ENCODE measurements at places on chromosomes 2 and 18.

DNA sequence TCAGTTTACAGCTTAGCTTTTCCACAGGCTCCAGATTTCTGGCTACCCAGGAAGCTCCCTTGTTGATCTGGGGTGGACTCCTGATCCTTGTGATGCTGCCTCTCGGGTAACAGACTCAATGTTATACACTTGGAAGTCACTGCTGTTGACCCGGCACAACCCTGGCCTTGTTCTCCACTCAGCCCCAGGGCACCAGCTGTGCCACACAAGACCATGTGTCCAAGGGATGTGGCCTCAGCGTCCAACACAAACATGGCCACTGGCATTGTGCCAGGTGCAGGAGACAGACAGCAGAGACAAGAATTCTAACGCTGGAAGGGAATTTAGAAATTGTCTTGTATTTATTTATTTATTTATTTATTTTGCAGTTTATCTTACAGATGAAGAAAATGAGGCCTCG, 39.0 kb upstream of the PPP4R1 start:
- DNase-seq = no peak

DNA sequence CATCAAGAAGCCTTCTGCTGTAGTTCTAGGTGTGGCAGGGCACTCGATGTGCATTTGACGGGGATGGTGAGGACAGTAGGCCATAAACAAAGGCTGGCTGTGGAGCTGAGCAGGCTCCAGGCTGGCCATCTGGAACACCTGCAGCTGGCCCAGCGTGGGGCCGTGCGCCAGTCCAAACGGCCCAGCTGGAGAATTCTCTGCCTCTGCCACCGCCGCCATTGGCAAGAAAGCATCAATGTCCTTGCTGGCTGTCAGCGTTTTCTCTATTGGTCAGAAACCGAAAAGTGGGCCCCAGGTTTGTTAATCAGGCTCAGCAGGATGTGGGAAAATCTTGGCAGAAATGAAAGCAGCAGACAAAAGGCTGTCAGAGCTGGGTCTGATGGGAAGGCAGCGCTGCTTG, 24.0 kb upstream of the CTIF start:
- DNase-seq = no peak

DNA sequence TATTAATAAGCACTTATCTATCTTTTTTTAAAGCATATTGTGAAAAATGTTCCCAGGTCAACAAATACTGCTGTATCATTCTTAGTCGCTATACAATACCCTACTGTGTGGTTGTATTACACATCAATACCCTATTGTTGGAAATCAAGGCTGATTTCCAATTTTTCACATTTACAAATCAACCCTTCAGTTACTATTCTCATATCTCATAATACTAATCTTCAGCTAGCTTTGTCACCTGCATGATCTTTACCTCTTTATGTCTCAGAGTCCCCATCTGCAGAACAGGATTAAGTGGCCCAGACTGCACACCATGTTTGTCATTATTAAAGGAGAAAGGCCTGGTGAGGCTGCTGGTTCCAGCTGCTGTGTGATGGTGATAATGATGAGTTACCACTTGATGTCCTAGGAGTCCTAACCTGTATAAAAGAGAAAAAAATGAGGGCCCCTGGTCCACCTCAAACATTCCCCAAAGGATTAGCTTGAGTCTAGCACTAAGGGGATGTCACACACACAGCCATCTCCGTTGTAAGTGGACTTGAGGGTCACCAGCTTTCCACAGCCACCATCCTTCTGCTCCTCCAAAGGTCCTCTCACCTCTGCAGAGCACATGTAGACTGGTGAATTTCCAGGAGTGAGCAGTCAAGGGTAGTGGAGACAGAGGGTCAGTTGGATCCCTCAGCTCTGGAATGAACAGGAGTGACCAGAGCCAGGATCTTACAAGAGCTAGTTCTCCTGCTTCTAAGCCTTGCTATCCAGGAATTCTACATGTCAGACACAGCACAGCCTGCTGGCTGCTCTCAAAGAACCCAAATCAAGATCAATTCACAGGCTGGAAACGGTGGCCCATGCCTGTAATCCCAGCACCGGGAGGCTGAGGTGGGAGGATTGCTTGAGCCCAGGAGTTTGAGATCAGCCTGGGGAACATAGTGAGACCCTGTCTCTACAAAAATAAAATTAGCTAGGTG, 36.0 kb upstream of the BIN1 start:
- DNase-seq = no peak

- DNase-seq = no peak
Observed at GRCh38 chr2:240326246-240326645, 109.2 kb upstream of the GPC1 start.

DNA sequence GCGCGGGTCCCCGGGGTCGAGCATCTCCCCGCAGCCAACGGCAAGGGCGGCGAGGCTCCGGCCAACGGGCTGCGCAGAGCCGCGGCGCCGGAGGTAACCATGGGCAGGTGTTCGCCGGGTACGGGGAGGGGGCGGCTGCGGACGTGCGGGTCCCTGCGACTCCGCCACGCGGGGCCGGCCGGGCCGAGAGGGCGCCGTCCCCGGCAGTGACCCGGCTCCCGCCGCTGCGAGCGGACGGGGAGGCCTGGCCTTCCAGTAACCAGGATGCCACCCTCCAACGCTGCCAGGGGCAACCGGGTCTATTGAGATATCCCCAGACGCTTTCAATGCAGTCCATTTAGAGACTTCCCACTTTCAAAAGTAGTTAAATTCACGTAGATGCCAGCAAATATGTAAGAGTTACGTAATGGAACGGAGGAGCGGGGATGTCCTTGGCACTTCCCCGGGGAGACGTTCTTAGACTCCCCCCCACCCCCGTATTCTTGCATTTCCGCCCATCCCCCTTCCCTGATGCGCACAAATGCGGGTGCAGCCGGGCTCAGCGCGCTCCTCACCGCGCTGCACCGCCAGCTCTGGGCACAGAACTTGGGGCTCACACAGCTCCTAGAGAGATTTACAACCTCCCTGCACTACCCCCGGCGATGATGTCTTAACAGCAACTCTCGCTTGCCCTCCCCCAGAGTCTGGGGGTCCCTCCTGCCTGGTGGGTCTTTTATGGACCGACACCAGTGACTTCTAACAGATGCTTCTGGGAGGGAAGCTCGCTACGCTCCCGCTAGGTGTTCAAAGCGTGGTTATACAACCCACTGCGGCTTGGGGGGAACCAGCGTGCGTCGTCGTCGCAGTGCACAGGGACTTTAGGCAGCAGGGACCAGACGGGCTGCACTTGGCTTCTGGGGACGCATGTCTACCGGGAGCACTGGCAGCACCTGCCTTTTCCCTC, 657 bp downstream of the SGPP2 start:
- DNase-seq = no peak

GRCh38 chr2:128502200-128502599, 183.5 kb upstream of the HS6ST1 start:
- no peak for DNase-seq

- no peak for DNase-seq
Observed at GRCh38 chr2:47172156-47172921, 17.2 kb upstream of the STPG4 start.

DNA sequence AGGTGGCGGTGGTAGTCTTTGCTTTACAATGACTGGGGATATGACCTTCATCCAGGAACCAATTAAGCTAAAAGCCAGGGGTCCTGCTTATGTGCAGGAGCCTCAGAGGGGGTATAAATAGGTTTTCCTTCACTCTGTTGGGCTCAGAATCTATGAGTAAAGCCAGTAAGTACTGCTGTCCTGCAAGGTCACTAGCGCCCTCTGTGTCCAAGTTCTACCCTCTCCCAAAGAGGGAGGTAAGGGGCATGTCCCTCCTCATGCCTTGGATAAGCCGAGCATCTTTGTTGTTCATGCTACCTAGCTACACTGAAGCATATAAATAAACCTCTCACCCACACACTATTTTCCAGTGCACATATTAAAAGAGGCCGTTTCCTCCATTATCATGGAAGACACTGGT, 79.4 kb downstream of the SPRED2 start:
- DNase-seq = no peak

GRCh38 chr18:58662118-58662517, 9.1 kb upstream of the MALT1 start:
- DNase-seq = no peak

DNA sequence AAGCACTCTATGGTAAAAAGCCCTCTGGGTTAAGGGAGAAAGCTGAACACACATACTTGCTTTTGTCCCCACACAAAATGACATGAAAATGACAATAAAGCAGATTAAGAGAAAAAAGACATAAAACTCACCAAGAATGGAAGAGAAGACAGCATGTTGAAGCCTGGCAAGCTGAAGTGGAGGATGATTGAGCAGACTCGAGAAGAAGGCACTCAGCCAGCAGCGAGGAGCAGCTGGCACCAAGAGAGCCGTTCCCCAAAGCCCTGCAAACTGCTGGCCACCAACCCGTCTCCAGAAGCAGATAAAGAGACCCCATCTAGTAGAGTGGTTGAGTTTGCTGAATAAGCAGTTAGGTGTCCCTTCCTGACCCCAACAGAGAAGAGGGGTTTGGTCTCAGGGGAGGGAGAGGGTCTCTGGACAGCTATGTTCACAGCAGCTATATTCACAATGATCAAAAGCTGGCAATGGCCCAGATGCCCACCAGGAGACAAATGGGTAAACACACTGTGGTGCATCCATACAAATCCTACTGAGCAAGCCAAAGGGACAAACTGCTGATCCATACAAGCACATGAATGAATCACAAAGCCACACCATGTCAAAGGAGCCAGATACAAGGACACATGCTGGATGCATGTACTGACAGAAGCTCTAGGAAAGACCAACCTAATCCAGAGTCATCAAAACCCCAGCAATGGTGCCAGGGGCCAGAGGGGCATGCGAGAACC, 36.9 kb downstream of the FAM168B start:
- no peak for DNase-seq

DNA sequence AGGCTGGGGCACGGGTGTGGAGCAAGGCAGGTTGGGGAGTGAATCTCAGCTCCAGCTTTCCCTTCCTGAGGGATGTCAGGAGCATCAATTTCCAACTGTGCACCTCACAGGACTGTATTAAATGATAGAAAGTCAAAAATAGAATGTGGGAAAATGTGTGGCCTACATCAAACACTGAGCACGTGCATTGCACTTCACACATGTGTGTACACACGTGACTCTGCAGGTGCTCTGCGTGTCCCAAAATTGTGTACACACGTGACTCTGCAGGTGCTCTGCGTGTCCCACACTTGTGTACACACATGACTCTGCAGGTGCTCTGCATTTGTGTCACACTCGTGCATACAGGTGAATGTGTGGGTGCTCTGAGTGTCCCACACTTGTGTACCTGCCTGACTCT, 577.2 kb upstream of the SALL3 start:
- DNase-seq = no peak

GRCh38 chr2:20425371-20425881, 21.4 kb upstream of the RHOB start:
- no peak for DNase-seq

- no peak for DNase-seq
Observed at GRCh38 chr18:74446178-74446577, 10.9 kb downstream of the DIPK1C start.

Data from cortex of kidney (tissue), 1 donor.